Testis (tissue), 5 donors: ENCODE measurements at places on chromosomes 3 and 15. TPM values are rescaled to one million over a fixed set of nuclear protein-coding genes. Genes with fewer than 3 reads are reported as not detected.

DNA sequence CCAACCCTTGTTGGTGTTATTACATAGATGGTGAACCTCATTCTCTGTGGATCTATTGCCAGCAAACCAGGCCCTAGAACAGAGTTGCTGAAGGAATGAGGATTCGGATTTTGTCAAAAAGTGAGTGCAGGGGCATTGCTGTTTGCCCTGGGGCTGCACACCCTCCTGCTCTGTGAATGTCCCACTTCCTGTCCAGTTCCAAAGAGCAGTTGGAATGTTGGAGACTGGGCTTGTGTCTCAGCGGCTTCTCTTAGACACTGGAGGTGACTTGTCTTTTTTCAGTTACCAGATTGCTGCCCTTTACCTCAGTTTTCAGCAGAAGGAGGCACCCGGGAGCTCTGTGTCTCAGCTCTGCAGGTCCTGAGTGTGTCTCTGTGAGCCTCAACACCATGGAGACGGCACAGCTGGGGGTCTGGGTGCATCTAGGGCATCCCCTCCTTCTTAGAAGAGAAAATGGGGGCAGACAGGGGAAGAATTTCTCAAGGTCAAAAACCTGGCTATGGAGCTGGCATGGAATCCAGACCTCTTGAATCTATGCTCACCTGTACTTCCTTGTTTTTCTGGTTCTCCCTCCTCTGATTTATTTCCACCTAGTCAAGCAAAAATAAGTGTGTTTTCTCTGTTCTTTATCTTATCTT lies 46.3 kb downstream of the LIMD1 start:
- H3K27me3 ChIP-seq: no peaks in the 10 kb centered on the region
- H3K4me3 ChIP-seq: no peak overlapping the region

DNA sequence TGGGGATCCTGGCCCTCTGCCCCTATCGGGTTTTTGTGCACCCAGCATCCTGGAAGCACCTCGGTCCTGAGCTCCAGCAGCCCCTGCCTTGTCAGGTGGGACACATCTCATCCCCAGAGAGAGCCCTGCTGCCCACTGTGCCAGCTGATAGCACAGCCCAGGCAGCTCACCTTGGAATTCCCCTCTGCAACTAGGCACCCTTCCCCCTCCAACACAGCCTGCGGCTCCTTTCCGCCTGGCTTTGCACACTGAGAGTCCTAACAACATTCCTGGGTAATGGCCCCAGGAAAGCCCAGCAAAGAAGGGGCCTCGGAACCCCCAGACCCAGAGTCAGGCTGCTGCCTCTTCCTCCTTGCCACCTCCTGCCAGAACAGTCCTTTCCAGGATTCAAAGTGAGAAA lies 5.9 kb downstream of the HCN4 start:
- no peak overlapping the region for H3K4me3 ChIP-seq
- DNase-seq: no peak
- H3K4me1 ChIP-seq: no peaks in the 10 kb centered on the region

- H3K27me3 ChIP-seq: no peaks in the 10 kb centered on the region
- peak overlapping the region; percentile 33 for H3K4me3 ChIP-seq
- H3K4me1 ChIP-seq: peaks cover 18% of the 10 kb centered on the region
- peak overlapping the region; percentile 87 for H3K27ac ChIP-seq
These were observed 110.3 kb upstream of the KLF13 start for GRCh38 chr15:31216215-31216911.

DNA sequence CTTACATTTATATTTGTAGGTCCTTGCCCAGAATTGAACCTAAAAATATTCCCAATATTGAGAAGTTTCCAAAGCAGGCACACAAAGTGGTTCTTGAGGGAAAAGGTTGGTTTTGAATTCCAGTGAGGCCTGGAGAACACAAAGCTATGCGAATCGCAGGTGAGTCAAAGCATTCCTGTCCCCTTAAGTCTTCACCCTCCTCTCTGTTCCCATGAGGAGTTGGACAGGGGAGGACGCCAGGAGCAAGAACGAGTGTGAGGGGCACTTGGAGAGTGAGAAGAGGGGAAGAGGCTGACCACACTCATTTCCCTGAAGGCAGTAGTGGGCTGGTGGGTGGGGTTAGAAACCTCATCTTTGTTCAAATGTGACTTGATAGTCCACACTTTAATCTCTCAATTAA lies 185.8 kb upstream of the EOMES start:
- H3K36me3 ChIP-seq: no peaks in the 10 kb centered on the region
- H3K27ac ChIP-seq: no peak overlapping the region
- H3K4me1 ChIP-seq: no peaks in the 10 kb centered on the region
- no peak overlapping the region for H3K4me3 ChIP-seq

- peaks cover 48% of the 10 kb centered on the region for H3K4me1 ChIP-seq
- DNase-seq: no peak
- no peaks in the 10 kb centered on the region for H3K36me3 ChIP-seq
- H3K27ac ChIP-seq: peak overlapping the region; percentile 64
- no peak overlapping the region for H3K4me3 ChIP-seq
These were observed 5.2 kb downstream of the ANXA2 start for GRCh38 chr15:60392601-60392985.

- H3K4me3 ChIP-seq: no peak overlapping the region
- no peaks in the 10 kb centered on the region for H3K27me3 ChIP-seq
- H3K36me3 ChIP-seq: no peaks in the 10 kb centered on the region
- no peak overlapping the region for H3K27ac ChIP-seq
These were observed 31.2 kb downstream of the RYR3 start for GRCh38 chr15:33341953-33342352.

GRCh38 chr3:39107388-39108199 lies at the start of the genes GORASP1 and TTC21A:
Gene GORASP1, minus strand, starts transcription at chr3:39107627. Its CDS starts 86 bp downstream, at chr3:39107541.
Gene TTC21A, plus strand, starts transcription at chr3:39107680. Its CDS starts 158 bp downstream, at chr3:39107838.
- peaks cover 25% of the 10 kb centered on the region for H3K4me1 ChIP-seq
- H3K27ac ChIP-seq: peak within 1 kb of the TSS; percentile 93
- no peaks in the 10 kb centered on the region for H3K27me3 ChIP-seq
- peak within 1 kb of the TSS; percentile 92 for H3K4me3 ChIP-seq

DNA sequence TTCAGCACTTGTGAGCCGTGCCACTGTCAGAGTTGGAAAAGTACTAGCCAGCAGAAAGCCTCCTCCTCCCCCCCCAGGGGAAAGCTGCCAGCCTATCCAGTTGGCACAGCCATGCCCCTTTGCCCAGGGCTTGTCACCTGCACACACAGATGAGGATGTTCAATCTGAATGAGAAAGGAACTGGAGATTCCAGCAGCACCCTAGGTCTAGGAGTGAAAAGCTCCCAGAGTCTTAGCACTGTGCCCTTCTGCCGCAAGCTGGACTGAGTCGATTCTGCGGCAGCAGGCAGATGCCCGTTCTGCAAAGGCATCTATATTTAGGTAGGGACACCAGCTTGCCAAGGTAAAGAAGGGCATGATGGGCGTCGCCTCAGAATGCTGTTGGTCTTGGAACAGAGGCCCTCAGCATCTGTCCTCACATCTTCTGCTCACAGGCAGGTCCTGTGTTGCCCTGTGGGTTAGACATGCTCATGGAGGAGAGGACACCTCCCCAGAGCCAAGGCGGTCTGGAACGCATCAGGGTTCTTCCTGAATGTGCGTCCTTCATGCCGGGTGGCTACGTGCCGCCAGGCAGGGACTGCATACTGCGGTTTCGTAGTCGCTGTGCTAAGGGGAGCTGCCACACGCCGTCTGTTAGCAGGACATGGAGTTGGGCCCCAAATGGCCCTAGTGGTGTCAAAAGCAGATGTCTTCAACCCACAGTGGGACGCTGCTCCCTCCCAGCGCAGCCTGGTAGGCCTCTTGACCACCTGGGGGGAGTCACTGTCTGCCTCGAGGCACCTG lies 109.5 kb downstream of the VGLL4 start:
- H3K27me3 ChIP-seq: no peaks in the 10 kb centered on the region
- DNase-seq: no peak

DNA sequence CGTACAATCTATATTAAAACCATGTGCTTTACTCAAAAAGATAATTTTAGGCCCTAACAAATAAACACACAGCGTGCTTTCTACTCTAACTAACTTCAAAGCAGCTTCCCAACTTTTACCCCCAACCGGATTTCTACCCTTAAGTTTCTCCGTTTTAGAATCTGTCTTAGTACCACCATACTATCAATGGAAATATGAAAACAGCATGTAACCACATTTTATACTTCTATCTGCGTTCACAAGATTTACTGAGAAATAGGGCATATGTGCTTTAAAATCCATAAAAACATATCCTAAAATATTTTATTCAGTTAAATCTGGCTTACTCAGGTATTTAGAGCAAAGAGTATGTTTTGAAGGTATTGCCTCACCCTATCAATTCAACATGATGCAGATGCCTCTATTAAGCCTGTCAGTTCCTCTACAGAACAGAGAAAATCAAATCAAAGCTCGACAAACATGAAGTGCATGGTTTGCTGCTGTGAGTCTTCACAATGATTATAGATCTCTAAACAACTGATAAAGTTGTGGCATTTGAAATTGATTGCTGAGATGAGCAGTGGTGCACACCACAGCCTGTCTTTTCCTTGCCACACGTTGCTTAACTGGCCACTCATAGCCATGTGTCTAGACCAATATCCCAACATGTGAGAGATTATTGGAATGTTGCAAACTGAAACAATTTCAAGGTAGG lies 44.5 kb upstream of the ZPLD1 start:
- no peaks in the 10 kb centered on the region for H3K27me3 ChIP-seq
- H3K36me3 ChIP-seq: no peaks in the 10 kb centered on the region
- no peaks in the 10 kb centered on the region for H3K4me1 ChIP-seq

- H3K27ac ChIP-seq: peak overlapping the region; percentile 21
- peak; percentile 85 for DNase-seq
- H3K4me1 ChIP-seq: peaks cover 12% of the 10 kb centered on the region
- no peaks in the 10 kb centered on the region for H3K27me3 ChIP-seq
- H3K36me3 ChIP-seq: no peaks in the 10 kb centered on the region
- no peak overlapping the region for H3K4me3 ChIP-seq
These were observed 10.8 kb downstream of the IP6K1 start for GRCh38 chr3:49775538-49775937.

GRCh38 chr15:101042320-101042719 lies 123.2 kb downstream of the LRRK1 start:
- no peak overlapping the region for H3K4me3 ChIP-seq
- H3K27me3 ChIP-seq: no peaks in the 10 kb centered on the region
- H3K4me1 ChIP-seq: peaks cover 29% of the 10 kb centered on the region
- peak; percentile 8 for DNase-seq
- no peaks in the 10 kb centered on the region for H3K36me3 ChIP-seq
- no peak overlapping the region for H3K27ac ChIP-seq

DNA sequence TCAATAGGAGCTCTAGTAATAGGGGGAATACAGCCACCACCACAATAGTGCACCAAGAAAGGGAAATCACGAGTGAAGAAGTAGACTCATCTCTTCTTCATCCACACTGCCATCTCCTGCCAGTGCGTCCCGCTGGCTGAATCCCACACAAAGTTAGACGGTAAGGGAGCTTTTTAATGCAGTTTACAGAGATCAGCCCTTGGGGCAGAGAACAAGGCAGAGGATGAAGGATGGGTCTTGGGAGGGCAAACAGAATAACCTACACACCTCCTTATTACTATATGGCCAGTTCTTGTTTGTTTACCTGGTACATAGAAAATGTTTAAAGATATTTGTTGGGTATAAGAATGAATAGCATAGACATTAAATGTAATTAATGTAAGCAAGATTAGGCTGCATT lies 11.0 kb upstream of the DPH6 start:
- no peak overlapping the region for H3K4me3 ChIP-seq
- no peak for DNase-seq
- H3K27ac ChIP-seq: no peak overlapping the region
- H3K4me1 ChIP-seq: no peaks in the 10 kb centered on the region

DNA sequence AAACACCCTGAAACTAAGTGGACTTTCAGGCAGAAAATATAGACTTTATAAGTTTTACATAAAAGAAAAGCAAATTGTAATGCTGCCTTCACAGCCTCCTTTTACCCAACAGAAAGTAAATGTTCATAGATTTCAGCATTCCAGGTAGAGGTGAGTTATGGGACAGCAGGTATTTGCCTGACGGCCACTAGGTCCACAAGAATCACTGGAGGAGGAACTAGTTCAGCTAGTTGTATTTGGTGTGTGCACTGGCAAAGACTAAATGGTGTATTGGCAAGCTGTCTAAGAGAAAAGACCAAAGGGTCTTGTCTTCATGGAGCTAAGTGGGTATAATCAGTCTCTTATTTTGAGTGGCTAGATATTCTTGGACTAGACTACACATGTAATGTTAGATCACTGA lies 34.2 kb downstream of the ZNF654 start:
- H3K4me1 ChIP-seq: no peaks in the 10 kb centered on the region
- no peaks in the 10 kb centered on the region for H3K27me3 ChIP-seq
- DNase-seq: no peak
- H3K27ac ChIP-seq: no peak overlapping the region
- H3K4me3 ChIP-seq: no peak overlapping the region

DNA sequence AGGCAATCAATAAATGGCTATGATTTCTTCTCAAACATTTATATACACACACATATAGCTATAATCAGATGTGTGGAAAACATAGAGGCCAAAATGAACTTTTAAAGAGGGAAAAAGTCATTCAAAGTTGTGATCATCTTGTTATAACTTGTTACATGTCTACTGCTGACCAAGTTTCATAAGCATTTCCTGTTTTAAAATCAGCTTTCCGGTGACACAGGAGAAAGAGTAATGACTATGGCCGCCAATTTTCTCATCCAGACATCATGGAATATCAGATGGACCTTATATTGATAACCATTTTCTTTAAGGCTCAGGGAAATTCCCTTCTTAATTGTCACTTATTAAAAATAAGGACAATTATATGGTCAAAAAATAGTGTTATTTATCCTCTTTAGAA lies 71.7 kb upstream of the AGTR1 start:
- no peak overlapping the region for H3K27ac ChIP-seq
- DNase-seq: no peak
- H3K4me3 ChIP-seq: no peak overlapping the region

DNA sequence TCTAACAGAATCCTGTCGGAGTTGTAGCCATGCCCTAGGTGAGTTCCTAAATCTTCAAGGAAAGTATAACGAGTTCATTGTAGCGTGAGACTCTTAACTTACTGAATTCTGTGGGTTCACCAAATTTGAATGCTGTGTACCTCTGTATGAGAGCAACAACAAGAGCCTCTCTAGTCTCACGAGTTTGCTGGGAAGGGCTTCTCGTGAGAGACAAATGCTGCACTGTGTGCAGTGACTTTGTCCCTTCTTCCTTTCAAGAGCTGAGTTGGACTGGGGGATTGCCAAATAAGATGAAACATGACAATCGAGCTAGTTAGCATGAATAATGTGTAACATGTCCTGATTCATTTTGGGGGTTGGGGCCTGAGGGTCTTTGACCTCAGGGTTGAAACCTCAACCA lies 32.2 kb downstream of the KAT2B start:
- H3K4me1 ChIP-seq: no peaks in the 10 kb centered on the region
- no peak overlapping the region for H3K4me3 ChIP-seq
- no peaks in the 10 kb centered on the region for H3K36me3 ChIP-seq
- no peak overlapping the region for H3K27ac ChIP-seq

GRCh38 chr15:70531576-70531975 lies 231.8 kb downstream of the UACA start:
- no peak overlapping the region for H3K27ac ChIP-seq
- no peaks in the 10 kb centered on the region for H3K27me3 ChIP-seq
- no peaks in the 10 kb centered on the region for H3K36me3 ChIP-seq
- H3K4me3 ChIP-seq: no peak overlapping the region
- no peak for DNase-seq
- no peaks in the 10 kb centered on the region for H3K4me1 ChIP-seq

- H3K4me3 ChIP-seq: no peak overlapping the region
- peaks cover 19% of the 10 kb centered on the region for H3K4me1 ChIP-seq
- no peak overlapping the region for H3K27ac ChIP-seq
- no peaks in the 10 kb centered on the region for H3K27me3 ChIP-seq
These were observed 145.9 kb upstream of the TBL1XR1 start for GRCh38 chr3:177343122-177343625.

ZFAND6 gene
- 251 TPM for polyA plus RNA-seq

ATP8B4 gene
- polyA plus RNA-seq: 2.5 TPM

AKAP13 gene
- polyA plus RNA-seq: 79.5 TPM

GJD2 gene
- 0.11 TPM for polyA plus RNA-seq

CLRN1 gene
- polyA plus RNA-seq: 0.38 TPM

SCN11A gene
- 1.8 TPM for polyA plus RNA-seq

HYKK gene
- 7.0 TPM for polyA plus RNA-seq

SAMD7 gene
- polyA plus RNA-seq: 0.25 TPM

AADAC gene
- 0.25 TPM for polyA plus RNA-seq

C2CD4A gene
- polyA plus RNA-seq: 0.08 TPM

GHSR gene
- polyA plus RNA-seq: 0.63 TPM
